ENCODE measurements at places on chromosomes 11 and 22.

DNA sequence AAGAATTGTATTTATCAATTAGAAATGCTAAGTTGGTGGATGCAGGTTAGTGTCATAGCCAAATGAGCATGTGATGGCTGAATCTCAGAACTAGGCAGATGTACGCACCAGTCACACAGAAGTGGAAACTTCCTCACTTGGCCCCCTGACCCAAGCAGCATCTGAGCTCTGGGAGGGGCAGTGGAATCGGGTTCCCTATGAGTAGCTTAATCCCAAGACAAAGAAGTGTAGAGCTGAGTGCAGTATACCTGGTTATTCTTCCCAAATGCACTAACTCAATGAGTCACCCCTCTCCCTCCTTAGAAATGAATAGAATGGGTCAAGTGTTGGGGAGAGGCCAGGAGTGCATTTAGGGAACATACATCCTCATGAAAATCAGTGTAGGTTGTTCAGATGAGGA, 224.6 kb downstream of the FAT3 start:
- DNase-seq = no peak

DNA sequence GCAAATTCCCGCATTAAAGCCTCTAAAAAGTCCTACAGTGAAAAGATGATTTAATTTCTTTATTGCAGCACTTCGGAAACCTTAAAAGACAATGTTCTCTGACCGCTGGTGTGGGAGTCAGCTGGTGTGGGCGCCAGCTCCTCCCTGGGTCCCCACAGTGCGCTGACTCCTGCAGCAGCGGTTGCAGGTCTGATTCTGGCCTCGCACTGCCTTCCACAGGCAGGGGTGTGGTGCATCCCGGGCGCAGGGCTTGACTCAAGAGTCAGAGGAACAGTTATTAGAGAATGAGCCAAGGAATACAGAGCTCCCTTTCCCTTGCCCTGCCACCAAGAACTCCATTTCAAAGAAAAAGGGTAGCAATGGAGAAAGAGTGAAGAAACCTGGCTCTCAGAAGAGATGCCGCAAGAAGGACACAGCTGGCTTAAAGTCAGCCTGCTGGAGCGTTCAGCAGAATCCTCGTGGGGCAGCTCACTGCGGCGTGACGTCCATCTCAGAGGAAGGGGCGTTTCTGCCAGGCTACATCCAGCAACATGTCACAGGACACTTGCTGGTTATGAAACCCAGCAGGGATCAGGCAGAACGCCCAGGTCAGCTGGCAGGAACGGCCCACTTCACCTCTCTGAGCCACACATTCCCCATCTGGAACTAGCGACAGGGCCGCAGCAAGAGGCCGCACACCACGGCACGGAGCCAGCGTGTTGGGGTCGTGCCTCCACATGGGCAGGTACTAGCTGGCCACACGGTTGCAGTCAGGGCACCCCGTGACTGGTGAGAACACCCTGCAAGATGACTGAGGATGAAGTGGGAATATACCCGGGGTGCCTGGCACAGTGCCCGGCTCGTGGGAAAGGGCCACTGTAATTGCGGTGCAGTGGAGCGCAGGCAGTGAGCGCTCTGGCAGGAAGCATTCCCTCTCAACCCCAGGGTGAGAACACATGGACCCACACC, 18.1 kb upstream of the EFCAB6 start:
- peak; percentile 73 for DNase-seq

DNA sequence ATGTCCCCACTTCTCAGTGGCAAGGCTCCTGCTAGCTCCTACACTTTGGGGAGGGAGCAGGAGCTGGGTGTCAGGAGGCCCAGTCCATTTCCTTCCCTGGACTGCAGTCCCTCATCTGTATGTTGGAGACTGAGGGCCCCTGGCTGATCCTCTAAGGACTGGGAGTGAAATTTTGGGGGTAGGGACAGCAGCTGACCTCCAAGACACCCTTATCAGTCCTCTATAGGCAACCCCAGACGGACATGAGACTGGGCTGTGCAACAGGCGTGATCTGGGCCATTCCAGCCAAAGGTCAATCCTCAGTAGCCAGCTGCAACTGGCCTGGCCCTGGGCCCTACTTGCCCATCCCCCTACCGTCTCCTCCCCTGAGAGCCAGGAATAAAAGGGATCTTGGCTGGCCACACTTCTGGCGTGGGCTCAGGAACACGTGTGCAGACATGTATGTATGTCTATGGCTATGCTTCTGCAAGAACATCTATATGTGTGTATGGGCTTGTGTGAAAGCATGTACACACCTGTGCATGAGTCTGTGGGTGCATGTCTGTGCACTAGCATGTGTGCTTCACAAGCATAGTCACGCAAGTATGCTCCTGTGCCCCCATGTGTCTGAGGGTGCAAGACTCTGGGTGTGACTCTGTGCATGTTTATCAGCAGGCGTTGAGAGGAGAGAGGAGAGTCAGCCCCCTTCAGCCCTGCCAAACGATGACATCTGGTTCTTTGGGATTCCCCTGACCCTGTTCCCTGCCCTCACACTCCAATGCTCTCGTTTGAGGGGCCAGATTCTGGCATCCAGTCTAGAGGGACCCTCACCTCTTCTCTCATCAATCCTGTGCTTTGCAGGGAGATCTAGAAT, 24.6 kb upstream of the DGAT2 start:
- DNase-seq = no peak

GRCh38 chr11:64185175-64185692, 737 bp upstream of the STIP1 start:
- peak; percentile 87 for DNase-seq

DNA sequence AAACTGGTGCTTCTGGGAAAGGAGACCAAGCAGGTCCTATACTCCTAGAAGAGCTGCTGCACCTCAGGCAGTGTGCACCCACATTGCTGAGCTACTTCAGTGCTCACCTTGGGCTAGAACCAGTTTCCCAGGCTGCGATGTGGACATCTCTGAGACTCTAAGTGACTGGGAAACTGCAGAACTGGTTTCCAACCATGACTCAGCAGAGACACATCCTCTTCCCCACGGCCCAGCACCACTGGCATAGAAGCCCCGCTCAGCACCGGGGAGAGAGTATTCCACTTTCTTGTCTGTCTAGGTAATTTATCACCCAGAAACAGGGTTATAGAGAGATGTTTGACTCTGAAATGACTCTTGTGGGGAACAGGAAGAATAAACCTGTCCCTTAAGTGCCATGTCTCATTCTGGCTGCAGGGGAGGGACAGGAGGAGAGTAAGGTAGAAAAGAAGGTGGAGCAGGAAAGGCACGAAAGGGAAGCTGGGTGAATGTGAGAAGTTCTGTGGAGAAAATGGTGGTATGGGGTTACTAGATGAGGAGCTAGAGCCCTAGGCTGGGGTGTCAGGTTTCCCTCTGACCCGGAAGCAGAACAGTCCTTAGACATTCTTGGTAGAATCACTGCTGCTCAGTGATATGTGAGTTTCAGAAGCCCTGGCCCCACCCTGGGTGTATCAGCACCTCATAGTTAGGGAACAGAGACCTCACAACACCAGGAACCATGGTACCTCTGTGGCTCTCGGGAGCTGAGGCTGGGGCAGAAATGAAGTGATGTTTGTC, 340.4 kb upstream of the NCAM1 start:
- no peak for DNase-seq

GRCh38 chr11:79007771-79008402, 432.9 kb downstream of the TENM4 start:
- no peak for DNase-seq

DNA sequence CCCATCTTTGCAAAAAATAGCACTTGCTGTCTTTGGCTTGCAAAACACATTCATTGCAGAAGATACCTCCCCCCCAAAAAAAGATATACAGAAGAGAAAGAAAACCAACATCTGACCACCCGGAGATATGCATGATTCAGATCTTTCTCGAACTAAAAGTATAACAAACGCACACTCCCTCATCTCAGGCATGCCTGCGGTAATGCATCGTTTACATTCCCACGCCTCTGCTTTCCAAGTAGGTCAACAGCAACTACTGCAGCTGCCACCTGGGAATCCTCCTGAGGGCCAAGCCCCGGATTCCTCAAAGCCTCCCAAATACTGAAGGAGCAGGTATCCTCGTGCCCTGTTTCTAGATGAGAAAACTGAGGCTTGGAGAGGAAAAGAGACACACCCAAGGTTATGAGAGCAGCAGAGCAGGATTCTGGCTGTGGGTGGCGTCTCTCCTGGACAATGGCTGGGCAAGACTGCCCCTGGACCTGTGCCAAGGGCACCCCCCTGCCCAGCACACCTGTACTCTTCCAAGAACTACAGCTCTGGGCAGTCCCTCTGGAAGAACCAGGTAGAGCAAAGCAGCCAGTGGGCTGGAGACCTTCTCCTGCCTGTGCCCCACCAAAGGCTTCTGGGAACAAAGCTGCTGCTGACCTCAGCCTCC, 38.1 kb downstream of the NUP50 start:
- peak; percentile 44 for DNase-seq

GRCh38 chr11:126363706-126364248, 8.3 kb downstream of the ST3GAL4 start:
- DNase-seq = peak; percentile 75

DNA sequence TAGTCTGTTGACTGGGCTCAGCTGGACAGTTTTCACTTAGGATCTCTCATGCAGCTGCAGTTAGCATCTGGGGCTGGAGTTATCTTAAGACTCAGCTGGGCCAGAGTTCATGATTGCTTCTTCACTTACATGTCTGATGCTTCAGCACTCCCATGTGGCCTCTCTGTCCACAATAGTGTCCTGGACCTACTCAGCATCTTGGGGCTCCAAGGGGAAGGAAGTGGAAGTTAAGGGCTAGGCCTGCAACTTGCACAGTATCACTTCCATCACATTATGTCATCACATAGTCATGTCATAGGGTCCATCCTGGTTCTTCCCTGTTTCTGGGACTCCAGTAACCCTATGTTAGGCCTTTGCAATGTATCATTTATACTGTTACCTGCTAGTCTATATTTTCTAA, 115.9 kb downstream of the C11orf65 start:
- DNase-seq = no peak

DNA sequence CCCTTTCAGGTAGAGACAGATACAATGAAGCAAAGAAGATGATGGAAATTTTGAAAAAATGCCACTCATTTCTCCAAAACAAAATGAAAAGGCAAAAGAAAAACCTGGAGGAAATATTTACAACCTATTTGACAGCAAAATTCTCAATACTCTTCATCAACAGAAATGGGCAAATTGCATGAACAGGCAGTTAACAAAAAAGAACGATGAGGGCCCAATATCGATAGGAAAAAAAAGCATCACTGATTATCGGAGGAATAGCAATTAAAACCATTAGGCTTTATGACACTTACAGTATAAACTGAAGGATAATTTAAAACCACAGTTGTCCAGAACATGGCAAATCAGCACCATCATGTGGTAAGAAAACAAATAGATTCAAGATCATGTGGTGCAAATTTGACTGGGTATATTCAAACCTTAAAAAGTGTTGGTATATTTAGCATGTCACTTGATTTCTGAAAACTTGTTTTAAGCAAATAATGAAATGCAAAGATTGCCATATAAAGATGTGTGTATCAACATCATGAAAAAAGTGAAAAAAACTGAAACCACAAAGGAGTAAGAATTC, 222.9 kb downstream of the BRD1 start:
- no peak for DNase-seq

- no peak for DNase-seq
These were observed 18.9 kb downstream of the MYRF start for GRCh38 chr11:61771195-61771894.
